ENCODE measurements at places on chromosomes 7 and 10.
A peak's percentile ranks its signal among the peaks of the same experiment; 100 is the strongest.

GRCh38 chr10:132981173-132981555, 38.8 kb upstream of the CFAP46 start:
- DNase-seq, result no peak

DNA sequence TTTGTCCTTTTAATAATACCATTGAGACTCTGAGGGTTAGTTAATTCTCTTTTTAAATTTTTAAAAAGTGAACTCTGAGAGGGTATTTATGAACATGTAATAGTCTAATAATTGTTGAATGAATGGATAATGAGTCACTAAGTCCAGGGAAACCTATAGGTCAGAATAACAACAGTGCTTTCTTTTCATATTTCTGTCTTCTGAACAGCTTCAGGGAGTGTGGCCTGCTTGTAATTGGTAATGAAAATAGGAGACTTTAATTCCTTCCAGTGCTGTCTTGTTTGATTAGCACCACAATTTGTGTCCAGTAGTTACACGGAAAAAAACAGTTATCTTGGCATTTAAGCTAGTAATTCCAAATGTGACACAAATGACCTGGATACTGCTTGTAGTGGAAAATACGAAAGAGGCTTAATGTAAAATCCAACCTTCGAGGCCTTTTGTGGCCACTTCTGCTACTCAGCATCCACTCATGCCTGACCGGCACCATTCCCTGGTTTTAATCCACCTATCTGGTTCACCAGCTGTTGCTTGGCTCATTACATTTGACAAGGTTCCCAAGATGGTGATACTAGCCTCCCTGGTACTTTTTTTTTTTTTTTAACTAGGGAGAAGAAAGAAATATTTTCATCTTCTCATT, 149.3 kb upstream of the IMMP2L start:
- DNase-seq, result no peak

DNA sequence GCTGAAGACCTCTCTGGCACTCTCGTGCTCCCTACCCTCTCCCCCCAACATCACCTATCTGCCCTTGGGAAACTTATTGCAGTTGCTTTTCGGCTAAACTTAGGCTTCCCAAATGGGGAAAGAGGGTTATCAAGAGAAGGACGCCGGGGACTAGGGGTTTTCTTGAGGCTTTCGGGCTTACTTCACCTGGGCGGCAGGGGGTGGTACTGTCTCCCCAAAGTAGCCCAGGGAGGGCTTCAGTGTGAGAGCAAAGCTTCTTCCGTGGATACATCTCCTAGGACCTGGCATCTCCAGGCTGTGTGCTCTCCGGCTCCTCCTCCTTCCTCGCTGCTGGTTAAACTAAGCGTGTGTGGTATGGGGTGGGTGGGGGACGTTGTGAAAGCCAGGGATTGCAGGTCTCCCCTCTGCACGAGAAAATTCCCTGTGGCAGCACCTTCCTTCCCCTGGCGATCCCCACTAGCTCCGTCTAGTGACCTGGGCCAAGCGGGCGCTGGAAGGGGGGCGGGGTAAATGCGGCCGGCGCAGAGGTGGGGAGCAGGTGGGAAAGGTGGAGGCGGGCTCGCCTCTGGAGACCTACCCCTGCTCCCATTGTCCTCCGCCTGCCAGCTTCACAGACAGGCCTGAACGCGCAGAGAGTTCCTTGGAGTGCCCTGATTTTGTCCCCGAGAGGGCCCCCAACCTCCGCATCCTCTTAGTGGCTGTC, 1.1 kb downstream of the PLXDC2 start:
- DNase-seq, result no peak

DNA sequence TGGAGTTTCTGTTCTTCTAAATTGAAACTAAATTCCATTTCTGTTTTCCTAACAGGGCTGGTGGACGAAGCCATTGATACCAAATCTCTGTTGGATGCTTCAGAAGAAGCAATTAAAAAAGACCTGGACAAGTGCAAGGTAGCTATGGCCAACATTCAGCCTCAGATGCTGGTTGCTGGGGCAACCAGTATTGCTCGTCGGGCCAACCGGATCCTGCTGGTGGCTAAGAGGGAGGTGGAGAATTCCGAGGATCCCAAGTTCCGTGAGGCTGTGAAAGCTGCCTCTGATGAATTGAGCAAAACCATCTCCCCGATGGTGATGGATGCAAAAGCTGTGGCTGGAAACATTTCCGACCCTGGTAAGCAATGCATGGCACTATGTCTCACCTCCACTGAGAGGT, 45.6 kb downstream of the AP3M1 start:
- no peak for DNase-seq

GRCh38 chr10:66784770-66785169, 141.1 kb upstream of the LRRTM3 start:
- DNase-seq, result no peak

- no peak for DNase-seq
Observed at GRCh38 chr7:80444811-80445210, 67.1 kb downstream of the GNAT3 start.

GRCh38 chr10:15122477-15123030, 25.4 kb downstream of the RPP38 start:
- no peak for DNase-seq

DNA sequence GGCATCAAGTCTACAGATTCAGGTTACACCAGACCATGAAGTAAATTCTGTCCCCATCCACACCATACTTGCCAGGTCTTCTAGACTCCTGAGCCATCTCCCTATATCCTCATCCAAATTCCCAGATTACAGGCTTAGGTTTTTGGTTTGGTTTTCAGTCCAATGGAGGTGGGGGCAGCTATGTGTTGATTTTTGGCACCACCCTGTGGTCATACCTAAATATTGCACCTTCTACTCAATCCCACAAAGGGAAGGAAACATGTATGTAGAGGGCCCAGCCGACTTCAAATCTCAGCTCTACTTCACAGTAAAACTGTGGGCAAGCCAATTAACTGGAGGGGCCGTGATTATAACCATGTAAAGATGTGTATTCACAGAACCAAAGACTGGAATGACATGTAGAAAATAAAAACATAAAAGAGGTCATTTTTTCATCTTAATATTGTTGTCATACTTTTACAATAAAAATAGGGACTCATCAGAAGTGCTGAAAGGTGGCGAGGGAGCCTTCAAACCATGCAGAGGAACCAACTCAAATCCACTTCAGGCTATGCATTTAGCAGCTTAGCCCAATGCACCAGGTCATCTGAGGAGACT, 19.8 kb downstream of the ERCC6 start:
- DNase-seq, result peak; percentile 8

DNA sequence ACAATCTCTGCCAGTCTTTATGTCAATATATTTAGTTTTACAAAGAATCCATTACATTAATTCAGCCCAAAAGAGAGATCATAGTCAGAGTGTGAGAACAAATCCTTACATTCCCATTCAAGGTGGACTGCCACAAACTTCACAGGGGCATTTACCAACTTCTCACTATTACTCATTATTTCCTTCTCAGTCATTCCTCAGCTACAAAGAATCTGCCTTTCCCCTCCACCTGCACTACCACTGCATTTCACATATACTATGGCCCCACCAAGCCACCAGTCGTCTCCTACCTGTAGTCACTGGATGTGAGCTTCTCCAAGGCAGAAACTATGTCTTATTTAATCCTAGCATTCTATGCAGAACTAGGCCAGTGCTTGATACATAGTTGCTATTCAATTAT, 94.3 kb downstream of the USP6NL start:
- DNase-seq, result no peak

DNA sequence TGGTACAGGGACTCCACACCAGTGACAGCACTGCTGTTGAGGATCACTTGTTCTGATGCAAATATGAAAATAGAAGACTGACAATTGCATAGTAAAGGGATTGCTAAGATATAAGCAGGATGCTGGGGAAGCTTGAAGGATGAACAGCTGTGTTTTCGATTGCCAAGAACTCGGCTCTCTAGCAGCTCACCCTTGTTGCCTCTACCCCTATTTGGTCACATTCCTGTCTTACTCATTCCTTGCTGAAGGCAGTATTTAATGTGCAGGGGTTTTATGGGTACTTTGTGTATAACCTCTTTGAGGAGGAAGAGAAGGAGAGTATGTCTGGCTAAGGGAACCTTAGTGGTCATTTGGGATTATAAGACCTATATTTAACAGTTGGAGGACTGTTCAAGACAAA, 218.8 kb downstream of the AUTS2 start:
- no peak for DNase-seq

DNA sequence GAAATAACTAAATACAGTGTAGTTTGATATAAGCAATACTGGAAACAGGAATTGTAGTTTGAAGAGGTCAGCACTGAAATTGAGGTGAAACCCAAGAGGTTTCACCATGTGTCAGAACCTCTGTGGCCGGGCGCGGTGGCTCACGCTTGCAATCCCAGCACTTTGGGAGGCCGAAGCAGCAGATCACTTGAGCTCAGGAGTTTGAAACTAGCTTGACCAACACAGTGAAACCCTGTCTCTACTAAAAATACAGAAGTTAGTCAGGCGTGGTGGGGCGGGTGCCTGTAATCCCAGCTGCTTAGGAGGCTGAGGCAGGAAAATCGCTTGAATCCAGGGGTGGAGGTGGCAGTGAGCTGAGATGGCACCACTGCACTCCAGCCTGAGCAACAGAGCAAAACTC, 13.7 kb downstream of the AHCYL2 start:
- DNase-seq, result no peak

DNA sequence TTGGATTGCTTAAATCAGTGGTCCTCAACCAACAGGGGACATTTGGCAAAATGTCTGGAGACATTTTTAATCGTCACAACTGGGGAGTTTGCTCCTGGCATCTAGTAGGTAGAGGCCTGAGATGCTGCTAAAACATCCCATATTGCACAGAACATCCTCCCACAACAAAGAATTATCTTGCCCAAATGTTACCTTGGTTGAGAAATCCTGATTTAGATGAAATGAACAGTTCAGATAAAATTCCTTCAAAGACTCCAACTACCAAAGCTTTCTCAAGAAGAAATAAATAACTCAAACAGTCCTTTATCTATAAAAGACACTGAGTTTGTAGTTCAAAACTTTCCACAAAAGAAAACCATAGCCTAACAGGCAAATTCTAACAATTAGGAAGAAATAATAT, 160.9 kb downstream of the SNX13 start:
- no peak for DNase-seq

- no peak for DNase-seq
Observed at GRCh38 chr10:99748823-99749451, 16.9 kb downstream of the CUTC start.

DNA sequence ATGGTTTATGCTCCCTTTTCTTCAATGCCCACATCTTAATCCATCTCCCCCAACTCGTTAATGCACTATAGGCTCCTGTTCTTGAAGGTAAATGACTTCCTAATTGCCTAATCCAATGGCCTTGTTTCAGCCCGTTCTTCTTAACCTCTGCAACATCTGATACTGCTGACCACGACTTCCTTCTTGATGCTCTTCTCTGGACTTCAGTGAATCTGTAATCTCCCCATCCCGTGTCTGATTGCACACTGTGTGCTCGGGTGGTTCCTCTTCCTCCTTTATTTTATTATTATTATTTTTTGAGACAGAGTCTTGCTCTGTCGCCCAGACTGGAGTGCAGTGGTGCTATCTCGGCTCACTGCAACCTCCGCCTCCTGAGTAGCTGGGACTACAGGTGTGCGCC, 58.9 kb downstream of the HIPK2 start:
- no peak for DNase-seq

GRCh38 chr7:38410056-38410455, 136.6 kb upstream of the TARP start:
- DNase-seq, result no peak

GRCh38 chr7:91940171-91940570, 491 bp upstream of the AKAP9 start:
- peak; percentile 38 for DNase-seq

DNA sequence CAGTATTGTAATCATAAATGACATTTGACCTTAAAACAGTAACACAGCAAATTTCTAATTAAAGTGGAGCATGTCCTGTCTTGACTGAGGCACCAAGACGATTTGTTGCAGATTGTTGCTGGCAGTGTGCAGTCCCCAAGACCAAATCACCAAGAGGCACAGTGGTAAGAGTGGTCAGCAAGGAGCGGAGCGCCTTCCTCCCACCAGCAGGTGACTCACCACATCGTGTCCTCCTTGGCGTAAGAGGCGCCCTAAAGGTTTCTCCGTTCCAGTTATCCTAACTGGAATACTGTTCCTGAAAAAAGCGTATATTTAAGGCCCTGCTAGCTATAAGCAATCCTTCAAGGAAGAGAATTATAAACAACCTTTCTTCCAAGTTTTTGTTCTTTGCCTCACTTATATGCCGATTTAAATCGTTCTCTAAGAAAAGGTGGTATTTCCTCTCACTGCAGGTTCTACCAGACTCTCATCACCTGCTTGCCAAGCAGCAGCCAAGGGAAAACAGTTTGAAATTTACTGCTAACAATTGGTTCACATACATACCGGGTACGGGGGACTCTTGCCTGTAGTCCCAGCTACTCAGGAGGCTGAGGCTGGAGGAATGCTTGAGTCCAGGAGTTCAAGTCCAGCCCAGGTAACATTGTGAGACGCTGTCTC, 10.7 kb upstream of the REPIN1 start:
- no peak for DNase-seq

- DNase-seq, result no peak
Observed at GRCh38 chr7:114298011-114298410, 116.6 kb upstream of the FOXP2 start.

GRCh38 chr10:48608976-48609375, 4.1 kb upstream of the ARHGAP22 start:
- no peak for DNase-seq

DNA sequence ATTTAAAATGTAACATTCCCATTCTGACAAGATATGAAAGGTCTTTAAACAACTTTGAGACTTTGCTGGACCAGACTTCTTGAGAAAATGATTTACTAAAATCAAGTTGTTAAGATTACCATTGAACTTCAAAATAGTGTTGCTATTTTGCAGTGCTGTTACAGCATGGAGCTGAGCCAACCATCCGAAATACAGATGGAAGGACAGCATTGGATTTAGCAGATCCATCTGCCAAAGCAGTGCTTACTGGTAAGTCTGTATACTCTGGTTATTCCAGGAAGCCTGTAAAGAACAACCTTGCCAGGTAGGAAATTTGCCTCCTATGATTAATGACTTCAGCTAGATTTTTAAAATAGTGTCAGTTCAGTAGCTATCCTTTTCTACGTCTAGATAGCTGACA, 18.8 kb downstream of the TNKS2 start:
- DNase-seq, result no peak

DNA sequence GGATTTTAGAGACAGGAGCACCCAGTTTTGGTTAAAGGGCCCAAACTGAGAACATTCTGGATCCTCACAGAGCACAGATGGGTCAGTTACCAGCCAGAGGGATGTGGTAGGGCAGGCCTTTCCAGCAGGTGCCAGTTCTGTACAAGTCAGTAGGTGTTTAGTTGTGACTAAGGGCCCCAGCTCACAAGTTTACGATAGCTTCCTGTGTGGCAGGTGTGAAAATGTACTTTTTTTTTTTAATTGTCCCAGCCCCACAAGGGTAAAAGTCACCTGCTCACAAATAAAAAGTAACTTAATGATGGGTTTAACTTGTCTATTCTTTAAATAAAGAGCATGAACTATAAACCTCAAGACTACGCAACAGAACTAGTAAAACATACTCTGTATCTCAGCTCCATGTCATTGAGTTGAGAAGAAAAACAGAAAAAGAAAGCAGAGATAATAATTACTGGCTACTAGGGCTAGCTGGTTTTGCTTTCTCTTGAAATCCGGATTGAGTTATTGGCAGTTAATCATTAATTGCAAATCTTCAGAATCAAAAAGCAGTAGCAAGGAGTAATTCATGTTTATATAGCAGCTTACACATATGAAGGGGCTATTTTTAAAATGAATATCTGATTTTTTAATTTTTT, 15.4 kb downstream of the NFE2L3 start:
- no peak for DNase-seq

- DNase-seq, result no peak
Observed at GRCh38 chr10:72226418-72227027, 10.4 kb upstream of the ASCC1 start.
